Stimulated activated CD8-positive, alpha-beta memory T cell treated with anti-CD3 and anti-CD28 coated beads, Interleukin-2, amount 100 ng/mL, for 48 hours (primary cell): ENCODE measurements at places on chromosomes 5 and 9.

- DNase-seq, result no peak
Measured at GRCh38 chr9:19885608-19886007, 96.8 kb upstream of the SLC24A2 start.

- no peak for DNase-seq
Measured at GRCh38 chr9:71896761-71897160, 14.2 kb downstream of the ABHD17B start.

DNA sequence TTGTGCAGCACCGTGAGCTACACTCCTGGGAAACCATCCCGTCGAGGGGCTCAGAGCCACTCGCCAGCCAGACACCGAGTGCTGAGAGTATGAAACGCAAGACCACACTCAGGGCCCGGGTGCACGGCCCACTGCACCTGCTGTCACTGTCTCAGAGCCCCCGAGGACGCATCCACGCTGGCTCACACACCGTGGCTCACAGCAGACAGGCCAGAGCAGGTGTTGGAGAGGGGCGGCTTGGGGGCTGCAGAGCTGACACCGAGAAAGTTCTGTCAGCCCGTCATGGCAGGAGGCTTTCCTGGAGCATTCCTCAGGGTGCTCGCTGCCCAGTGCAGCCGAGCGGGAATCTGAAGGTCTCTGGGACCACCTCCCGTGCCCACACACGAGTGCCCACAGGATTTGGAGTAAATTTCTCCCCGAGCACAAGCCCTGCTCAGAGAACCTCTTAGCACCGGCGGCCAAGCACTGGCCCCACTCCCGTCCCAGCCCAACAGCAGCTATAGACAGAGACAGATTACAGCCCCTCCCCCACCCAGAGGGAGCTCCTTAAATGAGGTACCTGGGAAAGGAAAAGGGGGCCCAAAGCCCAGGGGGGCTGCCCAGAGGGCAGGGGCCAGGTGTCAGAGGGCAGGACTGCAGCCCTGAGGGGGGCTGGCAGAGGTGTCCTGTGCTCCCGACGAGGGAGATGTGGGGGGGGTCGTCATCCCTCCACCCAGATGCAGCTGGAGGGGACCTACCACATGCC, 56.0 kb upstream of the SARDH start:
- no peak for DNase-seq

GRCh38 chr9:136039488-136039887, 55.6 kb downstream of the NACC2 start:
- DNase-seq, result no peak

- no peak for DNase-seq
Measured at GRCh38 chr9:83665580-83666200, 42.1 kb downstream of the UBQLN1 start.
